Panc1 (cell line): ENCODE measurements at places on chromosomes 13 and 19. TPM values are rescaled to one million over a fixed set of nuclear protein-coding genes. Genes with fewer than 3 reads are reported as not detected.

OR4F17 gene
- not detected for total RNA-seq

CABP5 gene
- total RNA-seq, result not detected

DNA sequence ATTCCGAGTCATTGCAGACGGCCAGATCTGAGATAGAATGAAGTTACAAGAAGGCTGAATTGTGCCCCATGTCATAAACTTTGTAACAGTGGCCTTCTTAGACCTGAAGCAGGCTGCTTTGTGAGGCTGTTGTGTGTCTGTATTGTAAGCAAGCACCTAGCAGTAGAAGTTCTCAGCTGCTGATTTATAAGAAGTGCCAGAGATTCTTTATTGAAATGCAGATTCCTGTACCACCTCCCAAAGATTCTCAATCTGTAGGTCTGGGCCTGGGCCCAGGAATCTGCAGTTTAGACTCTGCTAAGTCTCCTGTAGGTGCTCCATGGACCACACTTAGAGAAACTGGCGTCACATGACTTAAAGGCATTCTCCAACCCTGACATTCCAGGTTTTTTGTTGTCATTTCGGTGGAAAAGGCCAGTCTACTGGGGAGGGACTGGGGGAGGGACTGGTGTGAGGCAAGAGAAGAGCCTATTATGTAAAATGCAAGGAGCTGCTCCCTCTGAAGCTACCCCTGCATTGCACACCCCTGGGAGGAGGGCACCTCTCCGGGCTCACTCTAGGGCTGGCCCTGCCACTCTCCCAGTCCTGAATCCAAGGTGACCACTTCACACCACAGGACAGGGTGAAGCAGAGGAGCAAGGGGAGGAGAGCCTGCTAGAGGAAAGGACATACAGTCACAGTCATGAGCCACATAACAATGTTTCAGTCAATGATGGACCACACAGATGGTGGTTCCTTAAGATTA is 769 bp upstream of the TMEM272 start:
- no peaks in the 10 kb centered on the region for H3K4me1 ChIP-seq
- no peak for DNase-seq
- H3K36me3 ChIP-seq, result no peaks in the 10 kb centered on the region
- H3K4me3 ChIP-seq, result no peak overlapping the region
- peaks cover 3% of the 10 kb centered on the region; the same call in 1 of the 2 replicates for H3K27me3 ChIP-seq
- H3K27ac ChIP-seq, result no peak overlapping the region

OVOL3 gene
- total RNA-seq, result 0.44 TPM

DNA sequence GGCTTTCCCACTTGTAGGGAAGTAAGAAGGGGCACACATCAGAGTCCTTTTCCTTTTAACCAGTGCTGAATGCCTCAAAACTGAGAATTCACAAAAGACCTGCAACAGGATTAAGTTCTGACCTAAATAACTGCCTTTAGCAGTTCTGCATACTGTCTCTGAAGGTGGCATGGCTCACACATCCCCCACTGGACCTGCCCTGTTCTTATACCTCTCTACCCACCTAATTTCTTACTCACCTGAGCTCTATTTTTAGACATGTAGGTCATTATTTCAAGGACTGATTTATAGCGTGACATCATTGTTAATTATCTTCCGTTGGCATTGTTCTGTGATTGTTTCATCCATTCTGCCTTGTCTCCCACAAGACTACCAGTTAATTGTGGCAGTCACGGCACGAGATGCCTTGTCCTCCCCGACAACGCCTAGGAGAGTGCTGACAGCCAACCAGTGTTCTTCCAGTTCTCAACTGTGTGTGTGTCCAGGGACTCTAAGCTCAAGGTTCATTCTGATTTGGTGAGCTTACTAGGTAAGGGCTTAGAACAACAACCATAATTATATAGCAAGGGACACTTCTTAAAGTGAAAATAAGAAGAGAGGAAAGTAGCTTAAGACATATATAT is 27.1 kb upstream of the UBL3 start:
- H3K4me3 ChIP-seq, result no peak overlapping the region
- no peak for DNase-seq
- H3K36me3 ChIP-seq, result no peaks in the 10 kb centered on the region
- no peaks in the 10 kb centered on the region for H3K4me1 ChIP-seq
- H3K27ac ChIP-seq, result no peak overlapping the region

DNA sequence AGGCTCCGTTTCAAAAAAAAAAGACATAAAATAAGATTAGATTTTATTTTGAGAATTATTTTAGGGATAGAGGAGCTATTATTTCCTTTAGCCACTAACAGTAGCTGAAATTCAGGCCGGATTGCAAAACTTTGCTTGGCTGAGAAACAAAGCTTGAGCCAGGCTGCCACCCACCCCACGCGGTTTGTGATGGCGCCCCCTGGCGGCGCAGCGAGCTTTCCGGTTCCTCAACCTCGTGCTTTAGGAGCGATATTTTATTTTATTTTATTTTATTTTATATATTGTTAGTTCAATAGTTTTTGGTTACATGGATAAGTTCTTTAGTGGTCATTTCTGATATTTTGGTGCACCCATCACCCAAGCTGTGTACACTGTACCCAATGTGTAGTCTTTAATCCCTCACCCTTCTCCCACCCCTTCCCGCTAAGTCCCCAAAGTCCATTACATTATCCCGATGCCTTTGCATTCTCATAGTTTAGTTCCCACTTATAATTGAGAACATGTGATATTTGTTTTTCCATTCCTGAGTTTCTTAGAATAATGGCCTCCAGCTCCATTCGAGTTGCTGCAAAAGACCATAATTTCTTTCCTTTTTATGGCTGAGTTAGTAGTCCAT is 19.8 kb upstream of the CEACAM4 start:
- no peak overlapping the region for H3K27ac ChIP-seq
- no peak for DNase-seq
- no peaks in the 10 kb centered on the region for H3K4me1 ChIP-seq
- peaks cover 5% of the 10 kb centered on the region for H3K27me3 ChIP-seq

MCEMP1 gene
- not detected for total RNA-seq

GRCh38 chr13:33690354-33690753 is 127.6 kb upstream of the RFC3 start:
- no peak for DNase-seq
- H3K4me1 ChIP-seq, result no peaks in the 10 kb centered on the region
- H3K27me3 ChIP-seq, result no peaks in the 10 kb centered on the region
- no peaks in the 10 kb centered on the region for H3K36me3 ChIP-seq

DPRX gene
- not detected for total RNA-seq

DNA sequence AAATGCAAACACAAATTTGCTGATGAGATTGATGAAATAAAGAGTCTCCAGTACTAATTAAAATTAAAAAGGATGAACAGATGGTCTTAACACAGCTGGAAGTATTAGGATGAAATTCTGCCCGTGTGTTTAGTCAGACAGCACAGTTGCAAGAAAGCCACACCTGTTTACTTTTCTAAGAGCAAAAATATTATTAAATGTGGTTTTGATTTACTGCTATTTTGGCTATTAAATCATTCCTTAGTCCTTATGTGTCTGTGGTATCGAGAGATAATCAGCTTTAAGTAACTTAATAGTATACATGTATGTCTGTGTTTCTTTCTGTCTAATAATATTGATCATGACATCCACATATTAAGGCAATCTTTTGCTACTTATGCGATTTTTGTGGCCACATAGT is 494.9 kb downstream of the GPC6 start:
- H3K4me3 ChIP-seq, result no peak overlapping the region
- H3K36me3 ChIP-seq, result no peaks in the 10 kb centered on the region
- H3K27me3 ChIP-seq, result no peaks in the 10 kb centered on the region
- no peak overlapping the region for H3K27ac ChIP-seq
- DNase-seq, result no peak

- no peaks in the 10 kb centered on the region for H3K4me1 ChIP-seq
- no peak for DNase-seq
- no peak overlapping the region for H3K4me3 ChIP-seq
- H3K36me3 ChIP-seq, result no peaks in the 10 kb centered on the region
- no peaks in the 10 kb centered on the region; the same call in 1 of the 2 replicates for H3K27me3 ChIP-seq
Measured at GRCh38 chr19:44512326-44513298, 12.3 kb upstream of the ZNF180 start.

GRCh38 chr19:2602391-2603181 is 99.9 kb downstream of the GNG7 start:
- peak overlapping the region; percentile 67 for H3K27ac ChIP-seq
- H3K36me3 ChIP-seq, result no peaks in the 10 kb centered on the region
- no peak for DNase-seq
- peaks cover 3% of the 10 kb centered on the region; the same call in 1 of the 2 replicates for H3K4me1 ChIP-seq
- no peaks in the 10 kb centered on the region for H3K27me3 ChIP-seq

CHAMP1 gene
- total RNA-seq, result 15.3 TPM

LIM2 gene
- total RNA-seq, result not detected

- H3K27ac ChIP-seq, result peak overlapping the region; percentile 92
- peaks cover 5% of the 10 kb centered on the region; the same call in 1 of the 2 replicates for H3K4me1 ChIP-seq
- no peak for DNase-seq
- H3K4me3 ChIP-seq, result peak overlapping the region; percentile 91
- no peaks in the 10 kb centered on the region for H3K27me3 ChIP-seq
- peaks cover 6% of the 10 kb centered on the region; the same call in 1 of the 2 replicates for H3K36me3 ChIP-seq
Measured at GRCh38 chr19:19319732-19320360, 463 bp downstream of the SUGP1 start.

- no peak for DNase-seq
- H3K27me3 ChIP-seq, result no peaks in the 10 kb centered on the region
- no peak overlapping the region for H3K27ac ChIP-seq
- no peaks in the 10 kb centered on the region for H3K36me3 ChIP-seq
Measured at GRCh38 chr13:109725297-109725696, 61.1 kb downstream of the IRS2 start.

- H3K4me3 ChIP-seq, result no peak overlapping the region
- no peaks in the 10 kb centered on the region for H3K36me3 ChIP-seq
- DNase-seq, result no peak
- peak overlapping the region; percentile 82 for H3K27ac ChIP-seq
Measured at GRCh38 chr13:51643105-51643881, 59.0 kb downstream of the WDFY2 start.

DNA sequence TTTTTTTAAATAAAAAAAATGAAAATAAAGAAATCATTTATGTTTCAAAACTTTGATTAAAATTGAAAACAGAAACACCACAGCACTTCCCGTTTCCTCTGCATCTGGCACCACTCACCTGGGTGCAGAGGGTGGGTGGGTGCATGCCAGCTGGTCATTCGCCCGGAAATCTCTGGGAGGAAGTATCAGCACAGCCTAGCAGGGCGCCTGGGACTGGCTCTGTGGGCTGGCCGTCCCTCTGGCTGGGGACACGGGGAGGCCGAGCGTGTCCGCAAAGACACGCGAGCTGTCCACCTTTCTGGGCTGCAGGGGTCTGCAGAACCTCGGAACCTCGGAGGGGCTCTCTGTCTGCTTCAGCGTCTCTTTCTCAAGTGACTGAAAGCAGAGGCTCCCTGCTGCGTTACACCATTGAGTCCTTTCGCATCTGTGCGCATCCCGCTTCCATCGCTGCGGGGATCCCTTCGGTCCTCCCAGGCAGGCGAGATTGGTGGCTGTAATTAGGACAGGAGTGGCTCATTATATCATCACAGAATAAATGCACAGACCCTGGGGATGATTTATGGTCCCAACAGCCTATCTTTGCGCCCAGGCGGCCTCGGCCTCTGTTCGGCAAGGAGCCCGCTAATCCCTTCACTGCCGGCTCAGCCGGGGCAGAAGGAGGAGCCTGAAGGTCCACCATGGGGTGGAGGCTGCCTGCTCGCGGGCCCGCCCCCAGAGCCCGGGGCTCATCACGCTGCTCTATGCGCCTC is 17.2 kb downstream of the CRTC1 start:
- peaks cover 21% of the 10 kb centered on the region for H3K4me1 ChIP-seq
- peak overlapping the region; percentile 48; the same call in 1 of the 2 replicates for H3K27ac ChIP-seq
- DNase-seq, result no peak
- peak overlapping the region; percentile 42 for H3K4me3 ChIP-seq

- no peak overlapping the region for H3K4me3 ChIP-seq
- H3K4me1 ChIP-seq, result peaks cover 4% of the 10 kb centered on the region; the same call in 1 of the 2 replicates
- H3K36me3 ChIP-seq, result peaks cover 37% of the 10 kb centered on the region
Measured at GRCh38 chr19:32363175-32363574, 17.8 kb downstream of the ZNF507 start.

GRCh38 chr13:107209824-107210722 is 642.1 kb upstream of the ARGLU1 start:
- no peak for DNase-seq
- no peak overlapping the region for H3K27ac ChIP-seq
- no peaks in the 10 kb centered on the region for H3K27me3 ChIP-seq
- H3K36me3 ChIP-seq, result no peaks in the 10 kb centered on the region
- H3K4me1 ChIP-seq, result no peaks in the 10 kb centered on the region

DLL3 gene
- total RNA-seq, result 76.9 TPM

DNA sequence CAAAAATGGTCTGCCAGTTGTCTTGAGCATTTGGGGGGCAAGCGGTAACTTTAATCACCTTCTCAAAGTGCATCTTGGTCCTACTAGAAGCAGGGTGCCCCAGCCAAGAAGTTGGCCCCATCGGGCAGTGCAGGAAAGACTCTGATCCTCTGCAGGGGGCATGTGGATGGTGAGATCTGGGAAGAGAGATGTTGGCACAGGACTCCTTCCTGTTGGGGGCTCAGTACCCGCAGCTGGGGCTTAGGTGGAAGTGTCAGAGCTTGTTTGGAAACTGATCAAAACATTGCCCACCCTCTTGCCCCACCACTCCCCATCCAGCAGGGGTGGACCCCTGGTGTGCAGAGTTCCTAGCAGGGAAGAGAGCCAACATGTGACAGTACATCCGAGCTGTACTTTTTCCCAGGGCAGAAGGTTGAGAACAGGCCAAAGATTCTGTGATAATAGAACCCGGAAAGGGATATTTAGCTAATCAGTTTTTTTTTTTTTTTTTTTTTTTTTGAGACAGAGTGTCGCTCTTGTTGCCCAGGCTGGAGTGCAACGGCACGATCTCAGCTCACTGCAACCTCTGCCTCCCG is 8.8 kb downstream of the RRAS start:
- H3K27ac ChIP-seq, result no peak overlapping the region
- H3K4me3 ChIP-seq, result no peak overlapping the region
- H3K36me3 ChIP-seq, result no peaks in the 10 kb centered on the region
- H3K27me3 ChIP-seq, result no peaks in the 10 kb centered on the region

DNA sequence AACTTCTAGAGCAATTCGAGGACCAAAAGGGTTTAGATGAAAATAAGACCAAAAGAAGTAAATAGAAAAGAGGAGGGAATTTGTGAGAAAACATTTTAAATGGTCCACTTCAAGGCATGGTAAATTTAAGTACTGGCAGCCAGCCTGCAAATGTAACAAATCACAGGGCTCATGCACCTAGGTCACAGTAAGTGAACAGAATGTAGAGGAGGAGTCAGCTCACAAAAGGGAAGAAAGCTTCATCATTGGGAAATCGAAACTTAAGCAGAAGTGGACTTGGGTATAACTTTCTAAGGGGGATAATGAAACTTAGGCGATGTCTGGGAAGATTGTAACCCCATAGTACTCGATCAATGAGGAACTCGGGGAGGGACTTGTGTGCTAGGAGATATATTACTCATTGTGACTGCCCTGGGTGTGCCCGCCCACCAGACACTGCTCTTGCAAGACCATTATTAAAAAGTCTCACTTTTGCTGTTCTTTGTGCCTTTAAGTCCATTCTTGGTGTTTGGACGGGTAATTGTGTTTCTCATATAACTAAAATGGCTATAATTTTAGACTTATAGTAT is 1053.6 kb upstream of the MIR17HG start:
- no peaks in the 10 kb centered on the region for H3K36me3 ChIP-seq
- H3K4me3 ChIP-seq, result no peak overlapping the region
- DNase-seq, result no peak
- no peaks in the 10 kb centered on the region for H3K4me1 ChIP-seq

HMGB1 gene
- total RNA-seq, result 386 TPM

GRCh38 chr19:43798546-43799409 is 3.5 kb downstream of the LYPD5 start:
- H3K27me3 ChIP-seq, result no peaks in the 10 kb centered on the region
- H3K27ac ChIP-seq, result no peak overlapping the region
- H3K4me3 ChIP-seq, result peak overlapping the region; percentile 57
- H3K4me1 ChIP-seq, result no peaks in the 10 kb centered on the region
- no peaks in the 10 kb centered on the region for H3K36me3 ChIP-seq
- no peak for DNase-seq

CEACAM8 gene
- total RNA-seq, result not detected

CACNA1A gene
- total RNA-seq, result 0.51 TPM

- no peaks in the 10 kb centered on the region for H3K27me3 ChIP-seq
- no peaks in the 10 kb centered on the region for H3K4me1 ChIP-seq
- H3K4me3 ChIP-seq, result no peak overlapping the region
- no peak overlapping the region for H3K27ac ChIP-seq
Measured at GRCh38 chr19:53642381-53643099, 10.7 kb downstream of the DPRX start.
